Thoracic aorta (tissue), 2 donors: ENCODE measurements at places on chromosomes 11 and 22. TPM values are rescaled to one million over a fixed set of nuclear protein-coding genes. Genes with fewer than 3 reads are reported as not detected.

DNA sequence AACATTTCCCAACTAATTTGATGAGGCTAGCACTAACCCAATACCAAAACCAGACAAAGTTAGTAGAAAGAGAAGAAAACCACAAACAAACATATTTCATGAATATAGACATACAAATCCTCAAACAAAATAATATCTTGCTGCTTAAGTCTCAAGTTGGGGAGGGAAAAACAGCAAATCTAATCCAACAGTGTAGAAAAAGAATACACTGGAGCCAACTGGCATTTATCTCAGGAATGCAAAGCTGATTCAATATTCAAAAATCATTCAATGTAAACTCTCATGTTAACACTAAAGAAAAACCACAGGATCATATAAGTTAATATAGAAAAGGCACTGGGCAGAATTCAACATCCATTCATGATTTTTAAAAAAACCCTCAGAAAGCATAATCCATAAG lies 18.2 kb downstream of the GNB1L start:
- no peaks in the 10 kb centered on the region for H3K27me3 ChIP-seq
- no peaks in the 10 kb centered on the region for H3K4me1 ChIP-seq
- no peak overlapping the region for H3K27ac ChIP-seq
- no peak for DNase-seq

- no peak for DNase-seq
- no peak overlapping the region for H3K27ac ChIP-seq
- peaks cover 3% of the 10 kb centered on the region for H3K36me3 ChIP-seq
- no peaks in the 10 kb centered on the region for H3K27me3 ChIP-seq
- H3K4me3 ChIP-seq: no peak overlapping the region
- H3K4me1 ChIP-seq: no peaks in the 10 kb centered on the region
Measured at GRCh38 chr11:70315716-70316115, 45.2 kb downstream of the PPFIA1 start.

DNA sequence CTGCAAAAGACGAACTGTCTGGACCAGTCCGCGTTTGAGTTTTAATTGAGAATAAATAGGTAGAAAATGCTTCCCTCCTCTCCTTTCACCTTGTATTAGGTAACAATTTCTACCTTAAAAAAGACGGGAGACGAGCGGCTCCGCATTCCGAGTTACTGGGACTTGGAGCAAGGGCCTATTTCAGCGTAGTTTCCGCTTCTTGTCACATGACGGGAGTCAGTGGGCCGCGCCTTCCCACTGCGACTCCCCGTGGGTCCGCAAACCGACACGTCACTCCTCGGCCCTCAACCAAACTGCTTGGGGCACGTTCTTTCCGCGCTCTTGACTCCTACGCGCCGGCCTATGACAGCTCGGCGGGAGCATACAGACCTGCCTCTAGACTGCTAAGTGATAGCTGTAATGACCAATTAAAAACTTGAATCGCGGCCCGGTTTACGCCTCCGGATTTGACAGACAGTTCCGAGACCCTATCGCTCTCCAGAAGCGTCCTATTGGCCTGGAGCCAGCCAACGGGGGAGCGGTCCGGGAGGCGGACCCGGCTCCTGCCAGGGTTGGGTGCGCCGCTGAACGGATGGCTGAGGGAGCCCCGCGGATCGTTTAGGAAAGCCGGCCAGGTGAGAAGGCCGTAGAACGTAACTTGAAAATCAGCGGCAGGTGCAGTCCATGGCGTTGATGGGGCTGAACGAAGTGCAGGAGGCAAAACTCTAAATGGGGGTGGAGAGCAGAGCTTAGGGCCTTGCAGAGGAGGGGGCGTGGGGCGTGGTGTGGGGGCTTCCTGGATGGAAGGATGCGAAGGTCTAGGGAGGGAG lies at the start of gene STT3A:
STT3A (plus strand) TSS at position 548 of the 809 bp plus-strand sequence. CDS start 3,064 bp downstream, outside the sequence.
- H3K36me3 ChIP-seq: no peaks in the 10 kb centered on the region
- H3K4me3 ChIP-seq: peak within 1 kb of the TSS; percentile 92
- peak; percentile 99 for DNase-seq
- H3K4me1 ChIP-seq: peaks cover 33% of the 10 kb centered on the region
- peak within 1 kb of the TSS; percentile 99 for H3K27ac ChIP-seq

The SYT7 gene
- total RNA-seq: 2.6 TPM

The HTR3B gene
- total RNA-seq: not detected

- no peaks in the 10 kb centered on the region for H3K36me3 ChIP-seq
- DNase-seq: no peak
- H3K4me3 ChIP-seq: no peak overlapping the region
- H3K27ac ChIP-seq: no peak overlapping the region
- H3K4me1 ChIP-seq: no peaks in the 10 kb centered on the region
- no peaks in the 10 kb centered on the region for H3K27me3 ChIP-seq
Measured at GRCh38 chr11:20477418-20478090, 90.0 kb downstream of the PRMT3 start.

- H3K27ac ChIP-seq: no peak overlapping the region
- no peak overlapping the region for H3K4me3 ChIP-seq
- DNase-seq: no peak
- no peaks in the 10 kb centered on the region for H3K4me1 ChIP-seq
- no peaks in the 10 kb centered on the region for H3K27me3 ChIP-seq
- H3K36me3 ChIP-seq: peaks cover under 1% of the 10 kb centered on the region
Measured at GRCh38 chr11:66530927-66531709, 14.7 kb downstream of the ZDHHC24 start.

DNA sequence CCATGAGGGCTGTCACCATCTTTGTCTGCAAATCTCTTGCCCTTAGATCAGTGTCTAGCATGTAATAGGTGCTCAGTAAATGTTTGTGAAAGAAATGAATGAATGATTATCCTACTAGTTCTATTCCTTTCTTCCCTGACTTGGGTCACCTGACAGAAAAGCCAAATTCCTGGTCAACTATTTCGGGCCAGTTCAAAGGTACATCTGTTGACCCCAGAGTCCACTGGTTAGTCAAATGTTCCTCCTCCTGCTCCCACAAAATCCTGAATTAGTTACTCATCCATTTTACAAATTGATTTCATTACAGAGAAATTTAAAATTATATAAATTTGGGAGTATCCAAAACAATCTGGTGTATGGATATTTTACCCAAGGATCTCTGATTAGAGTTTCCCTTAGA lies 124.7 kb upstream of the NAV2 start:
- H3K4me3 ChIP-seq: no peak overlapping the region
- H3K27ac ChIP-seq: no peak overlapping the region

The OR8A1 gene
- total RNA-seq: 0.81 TPM

DNA sequence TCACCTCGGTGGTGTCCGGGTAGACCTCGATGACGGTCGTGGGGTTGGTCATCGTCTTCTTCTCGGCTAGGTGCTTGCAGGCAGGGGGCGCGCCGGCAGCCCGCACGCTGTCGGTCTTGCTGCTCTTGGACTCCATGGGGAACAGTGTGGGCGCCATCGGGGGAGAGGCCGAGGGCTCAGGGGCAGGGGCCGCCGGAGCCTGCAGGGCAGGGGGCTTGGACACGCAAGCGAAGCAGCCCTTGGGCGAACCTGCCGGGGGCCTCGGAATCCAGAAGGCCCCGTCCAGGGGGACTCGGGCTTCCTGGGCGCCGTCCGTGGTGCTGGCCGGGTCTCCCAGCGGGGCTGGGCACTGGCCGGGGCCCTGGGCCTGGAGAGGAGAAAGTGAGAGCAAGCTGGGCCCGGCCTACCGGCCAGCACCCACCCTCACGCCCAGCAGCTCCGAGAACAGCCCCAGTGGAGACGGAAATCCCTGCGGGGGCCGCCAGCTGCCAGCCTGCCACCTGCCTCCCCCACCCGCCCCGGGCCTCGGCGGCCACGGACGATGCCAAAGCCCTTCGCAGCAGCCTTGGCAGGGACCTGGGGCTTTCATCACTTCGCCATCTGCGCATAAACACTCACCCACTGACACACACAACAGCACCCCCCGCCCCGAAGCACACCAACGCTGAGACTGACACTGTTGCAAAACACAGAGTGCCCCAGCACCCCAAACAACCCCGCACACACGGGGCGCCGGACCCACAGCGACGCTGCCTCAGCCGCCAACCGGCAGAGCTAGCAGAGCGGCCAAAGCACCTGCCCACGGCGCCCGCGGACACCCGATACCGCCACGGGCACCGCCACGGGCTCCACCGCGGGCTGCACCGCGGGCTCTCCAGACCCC lies 2.4 kb downstream of the IFITM10 start:
- peak overlapping the region; percentile 98 for H3K27ac ChIP-seq
- H3K27me3 ChIP-seq: no peaks in the 10 kb centered on the region
- no peak for DNase-seq
- peaks cover 6% of the 10 kb centered on the region for H3K36me3 ChIP-seq
- H3K4me1 ChIP-seq: peaks cover 32% of the 10 kb centered on the region

GRCh38 chr11:12698048-12698447 lies 23.8 kb downstream of the TEAD1 start:
- no peak overlapping the region for H3K27ac ChIP-seq
- no peak overlapping the region for H3K4me3 ChIP-seq
- DNase-seq: no peak
- H3K36me3 ChIP-seq: no peaks in the 10 kb centered on the region
- peaks cover 26% of the 10 kb centered on the region for H3K4me1 ChIP-seq

DNA sequence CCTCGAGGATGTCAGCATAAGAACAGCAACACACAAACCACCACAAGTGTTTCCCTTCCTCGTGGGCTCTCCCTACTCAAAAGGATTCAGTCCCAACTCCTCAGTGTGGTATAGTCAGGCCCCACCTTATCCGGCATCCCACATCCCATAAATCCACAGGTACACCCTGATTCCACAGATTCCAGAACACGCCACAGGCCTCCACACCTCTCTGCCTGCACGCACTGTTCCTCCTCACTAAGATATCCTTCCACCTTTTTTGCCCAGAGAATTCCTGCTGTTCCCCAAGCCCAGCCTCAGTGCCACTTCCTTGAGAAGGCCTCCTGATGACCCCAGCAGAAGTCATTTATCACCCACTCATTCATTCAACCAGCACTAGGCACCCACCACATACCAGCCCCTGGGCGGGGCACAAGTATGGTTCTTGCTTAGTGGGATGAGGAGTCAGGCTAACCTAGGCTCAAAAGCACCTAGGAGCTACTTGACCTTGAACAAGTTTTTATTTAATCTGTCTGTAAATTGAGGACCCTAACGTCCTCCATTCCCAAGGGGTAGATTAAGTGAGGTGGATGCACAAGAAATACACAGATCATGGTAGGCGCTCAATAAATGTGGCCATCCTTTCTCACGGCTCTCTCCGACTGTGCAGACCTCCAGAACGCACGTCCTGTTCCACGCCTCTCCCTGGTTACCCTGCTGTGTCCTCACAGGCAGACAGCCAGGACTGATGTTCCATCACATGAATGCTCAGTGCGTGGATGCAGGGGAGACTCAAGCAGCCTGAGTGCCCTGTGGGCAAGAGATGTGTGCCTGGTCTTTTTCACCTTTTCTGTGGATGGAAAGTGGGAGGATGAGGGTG lies 2.1 kb upstream of the KCNJ4 start:
- H3K27me3 ChIP-seq: no peaks in the 10 kb centered on the region
- H3K4me3 ChIP-seq: no peak overlapping the region
- DNase-seq: no peak
- no peak overlapping the region for H3K27ac ChIP-seq

GRCh38 chr11:104614961-104615360 lies 283.3 kb downstream of the CASP12 start:
- no peaks in the 10 kb centered on the region for H3K36me3 ChIP-seq
- no peak overlapping the region for H3K4me3 ChIP-seq
- H3K27me3 ChIP-seq: no peaks in the 10 kb centered on the region
- no peak overlapping the region for H3K27ac ChIP-seq

DNA sequence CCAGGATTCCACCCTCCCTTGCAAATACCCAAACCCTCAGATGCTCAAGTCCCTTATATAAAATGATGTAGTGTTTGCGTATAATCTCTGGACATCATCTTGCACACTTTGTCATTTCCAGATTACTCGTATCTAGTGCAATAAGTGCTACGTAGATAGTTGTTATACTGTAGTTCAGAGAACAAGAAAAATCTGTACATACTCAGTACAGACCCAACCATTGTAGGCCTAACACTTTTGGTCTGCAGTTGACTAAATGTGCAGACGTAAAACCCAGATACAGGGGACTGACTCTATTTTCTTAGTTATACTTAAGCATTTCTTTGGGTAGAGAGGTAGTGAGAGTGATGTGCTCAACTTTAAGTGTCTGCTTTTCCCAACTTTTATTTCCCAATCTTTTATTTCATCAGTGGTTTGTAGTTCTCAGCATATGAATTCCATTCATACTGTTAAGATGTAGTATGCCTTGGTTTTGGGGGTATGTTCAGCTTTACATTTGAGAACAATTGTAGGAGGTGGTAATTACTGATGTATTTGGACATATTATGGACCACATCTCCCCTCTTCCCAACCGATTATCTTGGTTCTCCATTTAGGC lies 43.9 kb downstream of the DDX6 start:
- H3K27me3 ChIP-seq: no peaks in the 10 kb centered on the region
- peaks cover 7% of the 10 kb centered on the region for H3K4me1 ChIP-seq
- no peak overlapping the region for H3K27ac ChIP-seq
- DNase-seq: no peak
- H3K4me3 ChIP-seq: no peak overlapping the region
- peaks cover 13% of the 10 kb centered on the region for H3K36me3 ChIP-seq

DNA sequence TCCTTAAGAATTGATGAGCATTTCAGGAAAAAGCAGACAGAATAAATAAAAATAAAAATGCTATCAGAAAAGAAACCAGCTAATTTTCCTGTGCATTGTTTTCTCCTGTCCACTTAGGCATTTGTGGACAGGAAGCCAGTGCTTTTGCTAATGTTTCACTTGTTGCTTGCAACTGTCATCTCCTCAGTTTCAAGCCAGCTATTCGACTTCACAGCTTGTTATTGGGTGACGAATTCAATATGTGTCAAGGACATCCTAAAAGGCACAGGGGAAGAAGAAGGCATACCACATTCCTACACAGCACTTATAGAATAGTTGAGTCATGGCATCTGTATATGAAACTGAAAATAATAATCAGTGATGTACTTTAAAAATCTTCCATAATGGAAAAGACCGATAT lies 530.6 kb upstream of the KIRREL3 start:
- no peaks in the 10 kb centered on the region for H3K4me1 ChIP-seq
- no peak overlapping the region for H3K4me3 ChIP-seq
- no peak for DNase-seq
- H3K36me3 ChIP-seq: no peaks in the 10 kb centered on the region

DNA sequence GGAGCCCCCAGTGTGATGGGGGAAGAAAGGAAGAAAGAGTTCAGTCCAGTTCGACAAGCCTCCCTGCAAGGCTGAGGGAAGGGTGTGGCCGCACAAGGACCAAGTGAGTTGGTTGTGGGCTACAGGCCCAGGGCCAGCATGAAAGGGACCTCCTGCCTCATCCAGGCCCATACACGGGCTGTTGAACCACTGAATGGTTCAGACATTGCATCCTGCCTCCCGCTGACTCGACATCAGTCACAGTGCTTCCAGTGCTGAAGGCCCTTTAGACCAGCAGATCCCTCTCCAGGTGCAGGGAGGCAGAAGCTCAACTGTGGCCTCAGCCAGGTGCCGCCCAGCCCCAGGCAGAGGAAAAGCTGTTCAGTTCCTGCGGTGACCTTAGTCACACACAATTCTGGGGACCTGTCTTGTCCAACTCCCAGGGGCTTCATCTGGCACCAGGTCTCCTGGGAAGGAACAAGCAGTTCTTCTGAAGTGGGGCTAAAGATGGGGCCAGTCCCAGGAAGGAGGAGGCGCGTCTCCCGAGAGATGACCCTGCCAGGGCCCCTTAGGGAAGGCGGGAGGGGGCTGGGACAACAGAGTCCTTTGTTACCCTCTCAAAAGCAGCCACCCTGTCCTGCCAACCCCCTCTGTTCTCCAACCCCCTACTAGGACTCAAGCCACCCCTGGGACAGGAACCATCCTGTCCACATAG lies 6.6 kb downstream of the ARRB1 start:
- no peak for DNase-seq
- no peak overlapping the region for H3K4me3 ChIP-seq
- no peaks in the 10 kb centered on the region for H3K36me3 ChIP-seq
- no peak overlapping the region for H3K27ac ChIP-seq

- no peaks in the 10 kb centered on the region for H3K27me3 ChIP-seq
- peak overlapping the region; percentile 94 for H3K4me3 ChIP-seq
- DNase-seq: no peak
- H3K36me3 ChIP-seq: no peaks in the 10 kb centered on the region
- no peak overlapping the region for H3K27ac ChIP-seq
Measured at GRCh38 chr11:59172345-59173079, 580 bp downstream of the DTX4 start.
